ENCODE measurements at places on chromosomes 6 and 20. TPM values are rescaled to one million over a fixed set of nuclear protein-coding genes. Genes with fewer than 3 reads are reported as not detected.

DNA sequence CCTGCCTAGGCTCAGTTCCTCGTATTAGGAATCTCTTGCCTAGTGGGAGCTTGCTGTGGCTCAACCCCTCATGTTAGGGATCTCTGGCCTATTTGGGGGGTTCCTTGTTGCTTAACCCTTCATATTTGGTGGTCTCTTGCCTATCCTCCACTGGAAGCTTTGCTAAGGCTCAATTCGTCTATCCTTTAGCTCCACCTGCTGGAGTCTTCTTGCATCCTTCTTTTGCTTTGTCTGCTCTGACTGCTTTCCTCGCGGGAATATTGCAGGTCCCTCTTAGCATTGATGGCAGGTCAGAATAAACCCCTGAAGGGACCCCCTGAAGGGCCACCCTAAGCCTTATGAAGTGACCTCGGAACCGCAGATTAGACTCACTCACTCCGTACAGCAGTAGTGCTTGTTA is 203.0 kb upstream of the TBX18 start:
- DNase-seq, result no peak

AVP gene
- not detected for polyA plus RNA-seq

MUC22 gene
- polyA plus RNA-seq, result not detected

MLN gene
- polyA plus RNA-seq, result not detected

DNA sequence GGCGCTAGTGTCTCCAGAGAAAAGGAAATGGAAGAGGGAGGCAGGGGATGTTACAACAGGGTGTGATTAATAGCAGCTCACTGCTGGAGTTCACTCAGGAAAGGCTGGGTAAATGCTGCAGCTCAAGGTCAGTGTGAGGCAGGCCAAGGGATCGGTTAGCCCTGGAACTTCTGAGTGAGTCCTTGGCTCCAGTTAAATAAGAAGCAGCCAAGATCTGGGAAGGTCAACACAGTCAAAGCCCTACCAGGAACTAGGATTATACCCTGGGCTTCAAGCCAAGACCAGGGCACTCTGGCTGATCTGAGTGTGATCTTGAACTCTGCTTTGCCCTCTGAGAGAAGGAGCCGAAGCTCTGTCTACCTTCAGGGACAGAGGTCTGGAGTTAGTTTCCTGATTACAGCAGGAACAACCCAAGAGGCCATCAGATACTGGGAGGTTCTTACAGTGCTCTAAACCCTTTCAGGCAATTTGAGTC is 44.3 kb downstream of the TPD52L1 start:
- DNase-seq, result peak; percentile 85

GRCh38 chr20:25399037-25399430 is 8.4 kb upstream of the ABHD12 start:
- DNase-seq, result peak; percentile 81
